ENCODE measurements at places on chromosomes 12 and 14.
A peak's percentile ranks its signal among the peaks of the same experiment; 100 is the strongest.

- no peak for DNase-seq
Measured at GRCh38 chr12:5927732-5928516, 17.1 kb downstream of the ANO2 start.

GRCh38 chr12:54879579-54879978 lies 25.3 kb downstream of the MUCL1 start:
- DNase-seq, result no peak

GRCh38 chr12:7061138-7061537 lies 620 bp downstream of the C1S start:
- no peak for DNase-seq

GRCh38 chr12:68189821-68190242 lies 30.3 kb upstream of the IFNG start:
- DNase-seq, result no peak

GRCh38 chr14:93787465-93788292 lies 606 bp downstream of the PRIMA1 start:
- no peak for DNase-seq

DNA sequence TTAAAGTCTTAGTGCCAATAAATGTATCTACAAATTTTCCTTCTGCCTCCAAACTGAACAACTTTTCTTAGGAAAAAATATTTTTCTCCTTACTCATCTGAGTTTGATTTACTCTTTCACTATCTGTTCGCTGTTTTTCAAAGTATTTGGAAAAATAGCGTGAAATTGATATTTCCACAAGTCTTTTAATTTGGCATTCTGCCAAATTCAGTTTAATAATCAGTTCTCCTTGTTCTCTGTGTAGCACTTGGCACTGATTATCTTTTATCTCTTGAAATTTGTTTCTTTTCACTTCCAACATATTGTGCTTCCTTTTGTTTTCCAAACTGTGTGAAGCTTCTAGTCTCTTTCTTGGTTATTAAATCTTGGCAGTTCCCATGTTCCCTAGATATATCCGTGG lies 559.8 kb downstream of the RPL10L start:
- peak; percentile 3 for DNase-seq

DNA sequence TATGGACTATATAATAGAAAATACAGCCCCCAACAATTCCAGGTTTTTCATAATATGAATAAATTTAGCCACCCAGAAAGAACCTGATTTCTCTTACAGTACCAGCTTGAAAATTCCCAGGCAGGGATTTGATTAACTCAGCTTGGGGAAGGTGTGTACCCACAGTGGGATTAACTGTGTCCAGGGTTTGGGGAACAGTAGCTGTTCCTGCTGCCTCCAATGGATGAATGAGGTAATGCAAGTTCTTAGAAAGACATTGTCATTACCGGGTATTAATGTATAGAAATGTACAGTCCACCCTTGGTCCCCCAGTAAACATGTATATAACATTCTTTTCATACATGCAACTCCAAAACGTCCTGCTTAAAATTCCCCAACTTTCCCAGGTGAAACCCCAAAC lies 115.6 kb downstream of the LRIG3 start:
- peak; percentile 3 for DNase-seq

GRCh38 chr14:91229005-91229382 lies 15.5 kb downstream of the GPR68 start:
- DNase-seq, result no peak

- no peak for DNase-seq
Measured at GRCh38 chr12:114483996-114484395, 78.1 kb upstream of the TBX5 start.

DNA sequence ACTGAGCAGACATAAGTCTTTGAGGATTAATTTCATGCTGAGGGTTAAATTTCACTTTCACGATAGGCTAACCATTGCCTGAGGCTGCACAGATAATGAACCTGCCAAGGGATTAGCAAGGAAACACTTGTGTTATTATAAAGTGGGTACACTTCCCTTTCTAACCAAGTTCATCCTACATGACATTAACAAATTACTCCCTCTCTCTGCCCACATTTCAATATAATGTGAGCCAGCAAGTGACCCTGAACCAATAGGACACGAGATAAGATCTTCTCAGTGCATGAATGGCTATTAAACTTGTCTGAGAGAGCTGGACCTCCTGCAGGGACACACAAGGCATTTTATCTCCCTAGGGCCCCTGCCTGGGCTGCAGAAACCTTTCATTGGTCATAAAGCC lies 173.5 kb downstream of the PAX9 start:
- DNase-seq, result peak; percentile 31

GRCh38 chr12:1083151-1083888 lies 92.3 kb downstream of the ERC1 start:
- DNase-seq, result no peak

- DNase-seq, result peak; percentile 87
Measured at GRCh38 chr12:92143686-92144630, 1.7 kb downstream of the BTG1 start.

- peak; percentile 46 for DNase-seq
Measured at GRCh38 chr14:52706286-52706685, 714 bp upstream of the PSMC6 start.

- no peak for DNase-seq
Measured at GRCh38 chr14:44609876-44610510, 102.9 kb upstream of the FSCB start.

DNA sequence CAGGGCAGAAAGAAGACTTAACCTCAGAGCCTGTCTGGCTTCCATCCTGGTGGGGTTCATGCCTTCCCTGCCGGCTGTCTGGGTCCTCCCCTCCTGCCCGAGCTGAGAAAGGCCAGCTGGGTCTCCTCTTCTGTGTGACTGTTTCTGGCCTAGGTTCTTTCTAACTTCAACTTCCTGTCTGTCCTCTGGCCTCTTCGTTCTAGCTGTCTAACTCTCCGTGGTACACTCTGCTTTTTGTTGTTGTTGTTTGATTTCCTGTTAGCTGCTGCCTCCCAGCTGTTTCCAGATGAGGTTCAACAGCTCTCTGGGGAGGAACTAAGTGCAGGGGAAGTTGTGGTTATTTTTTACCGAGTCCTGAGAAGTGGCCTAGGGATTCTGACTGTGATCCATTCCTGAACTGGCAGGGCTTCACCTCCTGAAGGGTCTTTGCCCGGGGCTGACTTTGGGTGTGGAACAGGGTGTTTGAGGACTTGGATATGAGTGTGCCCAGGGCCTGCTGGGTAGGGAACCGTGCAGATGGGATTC lies 3.2 kb downstream of the MLXIP start:
- peak; percentile 95 for DNase-seq

DNA sequence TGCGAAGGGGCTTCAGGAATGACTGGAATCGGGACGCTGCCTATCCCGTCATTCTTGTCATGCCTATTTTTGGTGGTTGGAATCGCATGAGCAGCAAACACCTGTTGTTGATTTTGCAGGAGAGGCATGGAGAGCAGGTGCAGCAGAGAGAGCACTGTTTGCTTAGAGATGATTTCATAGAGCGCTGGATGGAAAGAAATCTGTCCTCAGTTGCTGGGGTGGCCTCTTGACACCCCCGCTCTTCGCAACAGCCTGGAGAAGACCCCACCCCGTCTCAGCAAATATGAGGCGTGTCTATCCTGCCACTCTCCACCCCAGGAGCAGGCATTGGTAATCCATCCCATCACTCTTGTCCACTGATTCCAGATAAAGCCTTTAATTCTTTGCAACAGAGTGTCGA lies 19.3 kb upstream of the NCOR2 start:
- DNase-seq, result no peak

DNA sequence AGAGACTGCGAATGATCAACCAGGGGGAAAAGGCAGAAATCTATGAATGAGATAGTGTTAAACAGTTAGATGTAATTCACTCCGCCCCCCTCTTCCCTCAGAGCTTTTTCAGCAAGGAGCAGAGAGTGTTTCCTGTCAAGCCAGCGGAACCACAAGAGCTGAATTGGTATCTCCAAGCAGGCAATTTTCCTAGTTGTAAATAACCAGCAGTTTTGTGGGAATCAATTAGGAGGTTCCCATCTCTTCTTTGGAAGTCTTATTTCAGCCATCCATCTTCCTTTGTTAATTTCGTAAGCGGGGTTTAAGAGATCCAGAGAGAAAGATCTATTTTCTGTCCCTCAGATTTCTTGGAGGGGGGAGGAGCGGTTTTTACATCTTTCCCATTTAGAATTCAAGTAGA lies 178.0 kb downstream of the FOXN3 start:
- DNase-seq, result no peak

DNA sequence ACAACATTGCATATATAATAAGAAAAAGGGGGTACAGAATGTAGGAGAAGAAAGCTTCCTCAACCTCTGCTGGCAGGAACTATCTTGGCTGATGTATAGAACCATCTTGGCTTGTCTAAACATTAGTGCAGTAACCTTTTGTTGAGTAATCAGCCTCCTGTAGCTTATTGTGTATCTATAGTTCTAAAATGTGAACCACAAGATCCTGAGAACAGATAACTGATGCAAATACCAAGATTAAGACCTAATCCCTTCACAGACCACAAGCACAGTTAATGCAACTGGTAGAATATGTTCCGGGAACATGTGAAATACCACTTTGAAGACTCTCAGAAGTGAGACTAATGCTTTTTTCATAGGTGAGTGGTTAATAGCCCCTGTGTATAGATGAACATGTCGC lies 50.7 kb upstream of the KCNC2 start:
- no peak for DNase-seq

GRCh38 chr14:87059060-87059839 lies 933.7 kb downstream of the GALC start:
- DNase-seq, result no peak

GRCh38 chr14:52852810-52853521 lies 61.6 kb upstream of the GNPNAT1 start:
- peak; percentile 51 for DNase-seq

GRCh38 chr12:12996209-12996608 lies 3.9 kb downstream of the HEBP1 start:
- DNase-seq, result no peak

DNA sequence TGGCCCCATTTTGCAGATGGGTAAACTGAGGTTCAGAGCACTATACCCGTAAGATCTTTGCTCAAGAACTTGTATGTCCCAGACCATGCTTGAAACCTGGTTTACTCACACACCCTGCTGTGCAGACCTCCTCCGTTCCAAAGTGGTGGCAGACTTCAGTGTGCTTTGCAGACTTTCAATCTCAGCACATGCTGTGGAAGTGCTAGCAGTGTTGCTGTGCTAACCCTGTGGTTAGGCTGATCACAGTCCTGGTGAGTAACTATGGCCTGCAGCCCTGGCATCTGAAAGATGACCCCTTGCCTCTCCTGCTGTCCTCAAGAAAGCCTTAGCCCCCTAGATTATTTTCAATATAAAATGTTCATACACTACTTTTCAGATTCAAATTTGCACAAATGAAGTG lies 450.6 kb downstream of the DPF3 start:
- no peak for DNase-seq

- DNase-seq, result peak; percentile 17
Measured at GRCh38 chr12:111248236-111249017, 120.5 kb downstream of the PHETA1 start.

DNA sequence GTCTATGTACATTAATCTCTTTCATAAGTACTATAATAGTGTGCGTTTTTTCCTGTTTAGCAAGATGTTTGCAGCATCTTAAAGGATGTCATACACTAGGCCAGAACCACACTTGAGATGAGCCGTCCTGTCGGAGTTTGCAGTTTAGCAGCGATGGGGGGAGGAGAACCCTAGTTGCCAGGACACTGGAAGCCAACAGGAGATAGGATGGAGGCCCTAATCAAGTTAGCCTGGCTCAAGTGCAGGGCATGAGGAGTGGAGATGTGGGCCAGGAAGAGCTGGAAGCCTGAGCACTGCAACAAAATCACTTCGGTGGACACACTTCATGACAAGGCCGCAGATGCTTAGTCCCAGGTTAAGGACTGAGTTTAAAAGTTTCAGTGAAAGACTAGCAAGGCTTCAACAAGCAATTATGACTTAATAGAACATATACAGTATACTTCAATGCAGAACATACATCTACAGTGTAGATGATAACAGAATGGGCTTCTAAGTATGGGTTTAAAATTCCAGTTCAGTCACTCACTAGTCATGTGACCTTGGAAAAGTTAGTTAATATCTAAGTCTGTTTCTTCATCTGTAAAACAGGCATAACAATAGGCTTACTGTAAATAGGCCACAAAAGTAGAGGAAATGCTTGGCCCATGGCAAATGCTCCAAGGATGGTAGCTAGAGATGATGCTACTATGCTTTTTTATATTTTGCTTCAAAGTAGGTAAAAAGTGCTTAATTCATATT lies 77.1 kb downstream of the PTPN21 start:
- DNase-seq, result no peak

GRCh38 chr14:73607241-73607640 lies 5.1 kb upstream of the ACOT6 start:
- no peak for DNase-seq

DNA sequence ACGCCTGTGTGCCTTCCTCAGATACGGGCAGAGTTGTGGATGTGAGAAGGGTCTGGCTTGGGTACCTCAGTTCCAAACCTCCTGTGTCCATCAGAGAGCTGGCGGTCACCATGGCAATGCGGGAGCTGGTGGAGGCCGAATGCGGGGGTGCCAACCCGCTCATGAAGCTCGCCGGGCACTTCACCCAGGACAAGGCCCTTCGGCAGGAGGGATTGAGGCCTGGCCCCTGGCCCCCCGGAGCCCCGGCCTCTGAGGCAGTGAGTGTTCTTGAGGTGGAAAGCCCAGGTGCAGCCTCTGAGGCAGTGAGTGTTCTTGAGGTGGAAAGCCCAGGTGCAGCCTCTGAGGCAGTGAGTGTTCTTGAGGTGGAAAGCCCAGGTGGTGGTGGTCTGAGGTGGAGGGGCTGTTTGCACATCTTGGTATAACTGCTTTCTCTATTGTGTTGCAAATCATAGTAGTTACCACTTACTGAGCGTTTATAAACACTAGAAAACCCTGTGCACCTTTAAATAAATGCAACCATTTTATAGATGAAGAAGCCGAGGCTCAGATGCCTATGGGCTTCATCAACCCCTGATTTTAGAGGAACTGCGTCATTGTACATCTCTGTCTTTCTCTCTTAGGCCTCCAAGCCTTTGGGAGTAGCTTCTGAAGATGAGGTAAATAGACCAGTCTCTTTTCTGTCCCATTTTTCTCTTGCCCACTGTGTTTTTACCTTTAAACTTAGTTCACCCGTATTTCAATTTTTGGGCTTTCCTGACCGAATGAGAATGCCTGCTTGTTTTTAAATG lies 976 bp downstream of the PEX5 start:
- DNase-seq, result peak; percentile 20

- DNase-seq, result no peak
Measured at GRCh38 chr12:24780697-24781368, 168.1 kb downstream of the BCAT1 start.

- no peak for DNase-seq
Measured at GRCh38 chr12:24361877-24362580, 412.6 kb upstream of the SOX5 start.

GRCh38 chr12:10218021-10218420 lies 5.3 kb downstream of the GABARAPL1 start:
- no peak for DNase-seq

GRCh38 chr12:685388-685787 lies 22.1 kb upstream of the NINJ2 start:
- peak; percentile 94 for DNase-seq

DNA sequence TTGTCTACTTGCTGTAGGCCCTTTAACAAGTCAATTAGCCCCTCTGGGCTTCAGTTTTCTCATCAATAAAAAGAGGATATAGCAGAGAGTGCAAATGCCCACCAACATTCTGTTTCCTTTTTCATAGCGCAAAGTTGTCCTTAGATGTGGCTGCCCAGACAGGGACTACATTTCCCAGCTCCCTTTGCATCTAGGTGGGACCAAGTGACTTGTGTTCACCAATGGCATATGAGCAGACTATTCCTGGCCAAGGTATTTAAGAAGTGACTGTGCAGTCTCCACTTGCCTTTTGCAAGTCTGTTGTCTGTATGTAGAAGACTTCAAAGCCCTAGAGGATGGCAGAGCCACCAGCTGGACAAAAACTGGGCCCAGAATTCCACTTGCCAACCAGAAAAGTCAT lies 59.7 kb downstream of the DAO start:
- DNase-seq, result peak; percentile 20

- peak; percentile 57 for DNase-seq
Measured at GRCh38 chr14:24734917-24735500, 101.0 kb upstream of the GZMB start.
